ENCODE measurements at places on chromosomes 3 and 15.

GRCh38 chr3:8647137-8647985, 2.8 kb upstream of the SSUH2 start:
- no peak for DNase-seq

- no peak for DNase-seq
These were observed 51.9 kb upstream of the CDIN1 start for GRCh38 chr15:36527235-36528162.

DNA sequence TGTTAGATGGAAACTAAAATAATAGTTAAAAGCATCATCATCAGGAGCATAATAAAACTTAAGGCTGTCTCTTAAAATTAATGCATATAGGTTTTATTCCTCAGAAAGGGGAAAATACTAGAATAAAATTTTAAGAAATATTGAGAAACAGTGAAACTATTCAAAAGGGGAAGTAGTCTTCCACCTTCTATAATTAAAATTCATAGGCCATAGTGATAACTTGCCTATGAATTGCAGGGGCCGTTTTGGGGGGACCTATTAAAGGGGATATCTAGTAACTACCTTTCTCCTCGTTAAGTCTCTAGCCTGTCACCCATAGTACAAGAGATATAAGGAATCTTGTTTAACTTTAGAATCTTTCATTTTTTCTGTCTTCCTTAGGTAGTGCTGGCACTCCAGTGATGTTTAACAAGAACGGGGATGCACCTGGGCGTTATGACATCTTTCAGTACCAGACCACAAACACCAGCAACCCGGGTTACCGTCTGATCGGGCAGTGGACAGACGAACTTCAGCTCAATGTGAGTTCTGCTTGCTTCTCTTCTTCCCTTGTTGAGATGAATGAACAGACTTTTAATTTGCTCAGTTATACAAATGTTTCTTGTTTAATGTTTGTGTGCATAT, 600.4 kb downstream of the GRM7 start:
- DNase-seq, result no peak

- DNase-seq, result no peak
These were observed 45.5 kb downstream of the HPS3 start for GRCh38 chr3:149174901-149175300.

- DNase-seq, result no peak
These were observed 19.8 kb downstream of the PRR23E start for GRCh38 chr3:127212711-127213110.

- no peak for DNase-seq
These were observed 76.4 kb upstream of the MFGE8 start for GRCh38 chr15:88989578-88989977.

DNA sequence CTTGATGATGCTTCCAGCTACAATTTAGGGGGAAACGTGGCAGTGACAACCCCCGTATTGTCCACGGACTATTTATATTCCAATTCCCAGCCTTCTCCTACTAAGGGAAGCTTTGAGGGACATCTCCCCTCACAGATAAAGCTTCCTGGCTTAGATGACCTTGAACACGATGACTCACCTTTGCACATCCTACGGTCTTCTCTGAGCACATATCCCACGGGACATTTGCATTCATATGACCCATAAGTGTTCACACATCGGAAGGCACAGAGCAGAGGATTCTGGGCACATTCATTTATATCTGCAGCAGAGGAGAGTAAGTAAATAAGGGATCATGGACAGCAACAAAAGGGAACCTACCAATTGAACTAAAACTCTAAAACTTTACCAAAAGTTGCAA, 101.5 kb downstream of the DUT start:
- no peak for DNase-seq

- DNase-seq, result no peak
These were observed 495 bp upstream of the COL7A1 start for GRCh38 chr3:48595526-48596121.

DNA sequence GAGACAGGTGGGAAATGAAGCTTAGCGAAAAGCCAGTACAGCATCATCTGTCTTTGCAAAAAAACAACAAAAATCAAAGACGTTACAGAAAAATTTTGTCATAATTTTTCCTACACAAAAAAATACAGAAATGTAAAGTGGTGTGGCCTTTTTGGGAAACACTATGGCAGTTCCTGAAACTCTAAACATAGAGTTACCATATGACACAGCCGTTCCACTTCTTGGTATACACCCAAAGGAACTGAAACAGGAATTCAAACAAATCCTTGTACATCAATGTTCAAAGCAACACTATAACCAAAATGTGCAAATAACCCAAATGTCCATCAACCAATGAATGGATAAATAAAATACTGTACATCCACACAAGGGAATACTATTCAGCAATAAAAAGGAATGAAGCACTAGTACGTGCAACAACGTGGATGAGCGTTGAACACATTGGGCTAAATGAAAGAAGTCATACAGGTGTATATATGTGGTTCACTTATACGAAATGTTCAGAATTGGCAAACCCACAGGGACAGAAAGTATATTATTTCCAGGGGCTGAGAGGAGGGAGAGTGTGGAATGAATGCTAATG, 46.8 kb downstream of the GLB1 start:
- no peak for DNase-seq

DNA sequence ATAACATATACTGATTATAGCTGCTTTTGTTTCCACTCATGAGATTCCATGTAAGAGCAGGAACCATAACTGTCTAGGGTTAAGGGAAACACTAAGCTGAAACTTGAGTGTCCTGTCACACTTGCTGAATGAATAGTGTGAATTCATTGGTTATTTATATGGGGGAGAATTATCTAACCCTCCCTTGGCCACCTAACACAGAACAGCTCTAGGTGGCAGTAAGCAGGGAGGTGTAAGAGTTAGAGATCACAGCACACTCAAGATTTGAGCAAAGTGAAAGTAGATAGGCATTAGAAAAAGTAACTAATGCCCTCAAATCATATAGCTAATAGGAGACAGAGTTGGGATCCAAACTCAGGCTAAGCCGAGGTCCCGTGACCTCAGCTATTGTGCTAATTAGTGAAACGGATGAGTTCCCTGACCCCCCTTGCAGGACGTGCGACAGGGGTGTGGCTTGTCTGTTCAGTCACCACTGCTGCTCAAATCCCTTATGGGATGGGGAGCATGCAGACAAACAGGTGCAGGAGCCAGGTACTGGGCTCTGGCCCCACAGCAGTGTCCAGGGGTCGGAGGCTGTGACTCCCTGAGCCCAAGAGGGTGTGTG, 27.7 kb upstream of the ANO10 start:
- no peak for DNase-seq

DNA sequence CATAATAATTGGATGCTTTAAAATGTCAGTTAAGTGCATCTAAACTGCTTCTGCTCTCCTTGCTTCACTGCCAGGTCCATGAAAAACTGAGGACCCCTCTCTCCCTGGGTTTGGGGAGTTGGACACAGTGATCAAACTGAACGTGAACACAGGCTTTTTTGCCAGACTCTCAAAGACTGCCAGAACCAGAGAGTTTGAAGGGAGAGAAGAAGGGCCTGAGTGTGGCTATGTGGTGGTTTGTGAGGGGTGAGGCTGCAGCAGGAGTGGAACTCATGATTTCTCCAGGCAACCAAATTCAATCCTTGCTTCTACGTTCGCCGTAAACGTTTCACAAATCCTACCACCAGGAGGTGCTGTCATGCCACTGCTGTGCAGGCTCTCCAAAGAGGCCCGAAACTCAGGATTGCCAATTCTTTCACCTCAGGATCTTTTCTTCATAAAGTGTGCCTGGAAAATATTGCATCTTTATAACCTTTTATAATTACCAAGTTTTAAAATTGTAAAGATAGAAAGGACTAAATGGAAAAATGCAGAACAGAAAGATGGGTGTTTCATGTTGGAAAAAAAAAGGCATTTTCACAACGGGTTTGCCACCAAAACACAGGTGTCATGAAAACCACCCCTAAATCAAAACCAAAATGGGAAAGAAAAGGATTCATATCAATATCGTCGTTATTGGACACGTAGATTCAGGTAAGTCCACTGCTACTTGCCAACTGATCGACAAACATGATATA, 19.7 kb downstream of the TM4SF4 start:
- DNase-seq, result no peak

- DNase-seq, result no peak
These were observed 1.4 kb upstream of the BCL6 start for GRCh38 chr3:187746442-187747281.

DNA sequence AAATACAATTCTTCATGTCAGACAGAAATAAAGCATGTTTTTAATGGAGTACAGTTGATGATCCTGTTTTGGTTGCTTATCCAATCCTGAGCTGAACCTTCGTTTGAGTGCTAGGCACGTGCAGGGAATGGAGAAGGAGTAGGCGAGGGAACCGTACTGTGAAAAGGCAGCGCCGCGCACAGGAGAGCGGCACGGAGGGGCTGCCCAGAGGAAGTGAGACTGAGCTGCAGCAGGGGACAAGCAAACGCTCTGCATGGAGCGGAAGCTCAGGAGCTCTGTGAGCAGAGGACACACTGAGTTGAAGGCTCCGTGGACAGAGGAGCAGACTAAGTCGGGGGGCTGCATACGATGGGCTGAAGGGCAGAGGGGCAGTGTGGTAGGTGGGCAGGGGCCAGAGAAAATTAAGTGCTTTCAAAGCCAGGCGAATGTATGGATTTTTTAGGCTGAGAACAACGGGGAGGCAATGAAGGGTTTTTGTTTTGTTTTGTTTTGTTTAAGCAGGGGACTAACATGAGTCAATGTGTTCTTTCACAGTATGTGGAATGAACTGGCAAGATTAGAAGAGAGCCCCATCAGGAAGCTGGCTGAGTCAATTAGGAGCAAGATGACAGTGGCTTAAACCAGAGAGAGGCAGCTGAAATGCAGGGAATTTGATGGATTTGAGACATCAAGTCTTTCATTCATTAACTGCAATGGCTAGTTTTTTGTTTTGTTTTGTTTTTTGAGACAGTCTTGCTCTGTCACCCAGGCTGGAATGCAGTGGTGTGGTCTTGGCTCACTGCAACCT, 23.8 kb upstream of the TM2D3 start:
- no peak for DNase-seq

- no peak for DNase-seq
These were observed 333.4 kb downstream of the SLC9A9 start for GRCh38 chr3:143514874-143515273.

- no peak for DNase-seq
These were observed 35.0 kb upstream of the TNFAIP8L3 start for GRCh38 chr15:51129535-51130188.

DNA sequence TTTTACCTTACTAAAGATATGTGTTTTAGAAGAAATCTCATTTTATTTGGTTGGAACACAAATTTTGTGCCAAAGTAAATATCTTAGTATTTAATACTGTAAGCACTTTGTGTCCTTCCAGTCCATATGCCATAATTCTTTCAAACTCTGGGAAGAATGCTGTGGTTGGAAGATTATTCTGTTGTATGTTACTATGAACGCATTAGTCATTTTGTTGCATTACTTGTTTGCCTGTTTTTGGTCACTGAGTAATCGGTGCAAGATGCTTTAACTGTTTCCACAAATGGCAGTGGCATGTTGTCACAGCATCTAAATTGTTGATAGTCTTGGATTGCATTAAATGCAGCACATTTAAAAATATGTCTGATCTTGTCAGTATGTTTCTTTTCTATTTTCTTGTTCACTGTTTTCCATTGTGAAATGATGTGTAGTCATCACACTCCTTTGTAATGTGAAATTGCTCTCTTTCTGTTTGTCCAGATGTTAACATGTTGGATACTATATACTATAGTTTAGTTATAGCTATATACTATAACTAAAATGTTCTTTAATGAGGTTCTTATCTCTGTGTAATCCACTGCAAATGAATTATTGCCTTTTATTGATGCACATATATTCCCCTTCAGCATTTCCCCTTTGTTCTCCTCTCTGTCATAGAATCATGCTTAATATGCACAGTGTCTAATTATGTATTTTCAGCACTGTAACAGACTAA, 89.9 kb upstream of the FLNB start:
- DNase-seq, result no peak

DNA sequence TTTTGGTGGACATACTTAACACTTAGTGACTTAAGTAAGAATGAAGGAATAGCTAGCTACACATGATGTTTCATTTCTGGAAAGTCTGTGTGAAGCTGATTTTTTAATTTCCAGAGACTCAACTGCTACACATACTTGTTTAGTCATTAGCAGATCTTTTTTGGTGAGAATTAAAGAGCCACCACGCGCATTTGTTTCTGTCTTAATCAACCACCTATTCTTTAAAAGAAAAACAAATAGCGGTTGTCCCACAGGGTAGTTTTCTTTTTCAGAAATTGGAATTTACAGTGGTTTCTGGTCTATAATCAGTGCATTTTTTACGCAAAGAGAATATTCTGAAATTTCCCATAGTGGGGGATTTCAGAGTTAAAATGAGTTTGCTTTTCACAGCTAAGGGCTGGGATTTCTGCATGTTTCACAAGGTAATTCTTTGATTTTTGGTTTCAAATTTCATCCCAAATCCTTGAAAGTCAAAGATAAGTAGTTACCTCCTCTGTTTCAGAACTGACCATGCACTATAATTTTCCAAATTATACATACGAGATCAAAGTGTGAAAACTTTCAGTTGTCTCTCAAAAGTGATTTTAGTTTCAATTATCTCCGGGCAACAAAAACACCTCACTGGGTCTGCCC, 631.0 kb upstream of the GRM7 start:
- no peak for DNase-seq

- DNase-seq, result no peak
These were observed 144.2 kb upstream of the BNIP2 start for GRCh38 chr15:59833366-59833765.

DNA sequence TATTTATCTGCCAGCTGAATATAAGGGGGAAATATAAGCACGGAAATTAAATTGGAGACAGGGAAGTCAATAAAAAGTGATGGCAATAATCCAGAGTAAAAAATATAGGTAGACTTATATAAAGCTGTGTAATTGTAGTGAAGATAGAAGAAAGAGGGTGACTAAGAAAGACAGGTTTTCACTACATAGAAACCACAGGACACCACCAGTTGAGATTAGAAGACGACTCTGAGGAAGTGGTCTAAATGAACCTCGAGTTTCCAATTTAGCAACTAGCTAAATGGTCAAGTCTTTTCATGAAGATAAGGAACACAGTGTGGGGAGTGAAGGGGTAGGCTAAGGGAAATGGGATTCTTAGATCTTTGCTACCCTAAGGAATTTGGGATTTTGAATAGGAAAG, 188.8 kb upstream of the ARL6 start:
- no peak for DNase-seq

- no peak for DNase-seq
These were observed 42.6 kb downstream of the ANKRD28 start for GRCh38 chr3:15755181-15755580.

DNA sequence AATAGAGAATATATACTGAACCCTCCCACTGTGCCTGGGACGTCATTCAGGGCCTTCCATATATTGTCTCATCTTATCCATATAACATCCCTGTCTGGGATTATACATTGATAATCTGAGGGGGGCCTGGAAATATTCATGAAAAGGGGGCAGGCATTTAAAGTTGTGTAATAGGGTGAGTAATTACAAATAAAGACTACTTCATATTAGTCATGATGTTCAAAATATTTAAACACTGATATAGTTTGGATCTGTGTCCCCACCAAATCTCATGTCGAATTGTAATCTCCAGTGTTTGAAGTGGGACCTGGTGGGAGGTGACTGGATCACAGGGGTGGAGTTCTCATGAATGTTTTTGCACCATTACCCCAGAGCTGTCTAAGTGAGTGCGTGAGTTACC, 97.8 kb downstream of the AQP9 start:
- DNase-seq, result no peak

GRCh38 chr3:23667536-23668429, 138.0 kb upstream of the UBE2E1 start:
- DNase-seq, result no peak
